ENCODE measurements at places on chromosomes 16 and 17. TPM values are rescaled to one million over a fixed set of nuclear protein-coding genes. Genes with fewer than 3 reads are reported as not detected.

TMEM107 gene
- 44.1 TPM for total RNA-seq

GRCh38 chr17:28404007-28404406 lies 2.0 kb downstream of the SLC46A1 start:
- no peak for DNase-seq
- peaks cover 13% of the 10 kb centered on the region for H3K4me1 ChIP-seq
- H3K4me3 ChIP-seq, result no peak overlapping the region
- H3K27me3 ChIP-seq, result peaks cover 7% of the 10 kb centered on the region
- H3K27ac ChIP-seq, result no peak overlapping the region
- no peaks in the 10 kb centered on the region for H3K36me3 ChIP-seq

PRR29 gene
- 0.97 TPM for total RNA-seq

CACNG3 gene
- not detected for total RNA-seq

DNA sequence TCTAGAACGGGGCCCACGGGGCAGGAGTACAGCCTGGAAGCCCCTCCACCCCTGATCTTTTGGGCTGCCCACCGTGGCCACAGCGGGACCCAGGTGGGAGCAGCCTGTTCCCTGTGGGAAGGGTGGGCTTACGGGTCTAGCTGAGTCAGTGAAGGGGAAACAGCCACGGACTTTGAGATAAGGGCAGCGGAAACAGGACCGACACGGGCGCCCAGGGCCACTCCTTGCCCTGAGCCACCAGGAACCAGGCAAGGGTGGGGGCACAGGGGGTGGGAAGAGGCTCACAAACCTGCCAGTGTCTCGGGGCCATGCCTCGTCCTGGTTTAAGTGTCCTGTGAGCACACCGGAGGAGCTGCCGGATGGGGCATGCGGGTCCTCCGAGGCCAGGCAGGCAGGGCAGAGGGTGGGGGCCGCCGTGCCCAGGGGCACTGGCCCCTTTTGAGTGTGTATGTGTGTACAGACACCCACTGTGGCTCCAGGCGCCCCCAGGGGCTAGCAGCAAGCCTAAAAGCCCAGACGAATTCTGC lies 47.6 kb upstream of the PVALEF start:
- H3K4me1 ChIP-seq, result peaks cover 2% of the 10 kb centered on the region
- no peaks in the 10 kb centered on the region for H3K36me3 ChIP-seq
- no peak overlapping the region for H3K27ac ChIP-seq
- DNase-seq, result no peak
